Activated T-helper 2 cell treated with anti-CD3 and anti-CD28 coated beads, Interferon-gamma antibody, Interleukin-2, Interleukin-4, amounts not matched to agents 10 μg/mL and 5 μg/mL and 100 μg/mL, durations not matched to agents 14 hours and 24 hours and 36 hours (primary cell): ENCODE measurements at places on chromosomes 12 and 14. TPM values are rescaled to one million over a fixed set of nuclear protein-coding genes. Genes with fewer than 3 reads are reported as not detected.

GRCh38 chr14:61861320-61861865, 99.2 kb downstream of the SNAPC1 start:
- no peak overlapping the region for H3K27ac ChIP-seq
- H3K27me3 ChIP-seq: peaks cover 35% of the 10 kb centered on the region
- no peak for DNase-seq
- H3K36me3 ChIP-seq: no peaks in the 10 kb centered on the region
- peaks cover 6% of the 10 kb centered on the region for H3K4me1 ChIP-seq

DNA sequence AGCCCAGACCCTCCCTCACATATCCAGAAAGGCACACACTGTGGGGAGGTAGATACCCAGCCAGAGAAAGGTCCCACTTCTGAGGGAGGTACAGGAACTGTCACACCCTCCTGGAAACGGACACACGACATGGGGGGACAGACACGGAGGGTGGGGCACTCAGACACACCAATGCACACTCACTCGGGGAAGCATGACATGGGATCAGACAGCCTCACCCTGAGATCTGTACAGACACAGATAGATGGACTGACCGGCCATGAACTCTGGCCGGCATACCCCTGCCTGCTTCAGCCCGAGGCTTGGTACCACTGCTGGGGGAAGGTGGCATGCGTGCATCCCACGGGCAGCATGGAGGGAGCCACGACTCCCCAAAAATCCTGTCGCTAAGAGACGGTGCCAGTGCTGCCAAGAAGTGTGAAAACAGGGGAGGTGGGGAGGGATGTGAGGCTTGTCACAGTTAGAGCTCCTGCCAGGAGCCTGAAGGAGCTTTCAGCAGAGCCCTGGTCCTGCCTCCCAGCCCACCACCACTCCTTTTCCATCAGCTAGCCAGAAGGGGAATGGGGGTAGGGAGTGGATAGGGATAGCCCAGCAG, 571 bp downstream of the CPNE6 start:
- no peak for DNase-seq
- no peaks in the 10 kb centered on the region for H3K36me3 ChIP-seq
- no peak overlapping the region for H3K4me3 ChIP-seq
- H3K27me3 ChIP-seq: peaks cover 6% of the 10 kb centered on the region

- H3K27me3 ChIP-seq: peaks cover 7% of the 10 kb centered on the region
- H3K36me3 ChIP-seq: no peaks in the 10 kb centered on the region
- no peak for DNase-seq
- no peak overlapping the region for H3K27ac ChIP-seq
- no peaks in the 10 kb centered on the region for H3K4me1 ChIP-seq
- H3K4me3 ChIP-seq: no peak overlapping the region
These were observed 121.6 kb downstream of the LLPH start for GRCh38 chr12:66008985-66009384.

Gene C12orf50
- not detected in 2 replicates for total RNA-seq

Gene NTS
- total RNA-seq: not detected in 2 replicates
